ENCODE measurements at places on chromosomes 7 and 10.

GRCh38 chr7:38245409-38245977, 27.9 kb downstream of the TARP start:
- DNase-seq = no peak

- no peak for DNase-seq
Observed at GRCh38 chr10:85493703-85494102, 872.9 kb downstream of the GRID1 start.

- DNase-seq = no peak
Observed at GRCh38 chr7:100946766-100947365, 2.5 kb upstream of the MUC3A start.

GRCh38 chr10:35276889-35277288, 59.4 kb upstream of the CCNY start:
- no peak for DNase-seq

DNA sequence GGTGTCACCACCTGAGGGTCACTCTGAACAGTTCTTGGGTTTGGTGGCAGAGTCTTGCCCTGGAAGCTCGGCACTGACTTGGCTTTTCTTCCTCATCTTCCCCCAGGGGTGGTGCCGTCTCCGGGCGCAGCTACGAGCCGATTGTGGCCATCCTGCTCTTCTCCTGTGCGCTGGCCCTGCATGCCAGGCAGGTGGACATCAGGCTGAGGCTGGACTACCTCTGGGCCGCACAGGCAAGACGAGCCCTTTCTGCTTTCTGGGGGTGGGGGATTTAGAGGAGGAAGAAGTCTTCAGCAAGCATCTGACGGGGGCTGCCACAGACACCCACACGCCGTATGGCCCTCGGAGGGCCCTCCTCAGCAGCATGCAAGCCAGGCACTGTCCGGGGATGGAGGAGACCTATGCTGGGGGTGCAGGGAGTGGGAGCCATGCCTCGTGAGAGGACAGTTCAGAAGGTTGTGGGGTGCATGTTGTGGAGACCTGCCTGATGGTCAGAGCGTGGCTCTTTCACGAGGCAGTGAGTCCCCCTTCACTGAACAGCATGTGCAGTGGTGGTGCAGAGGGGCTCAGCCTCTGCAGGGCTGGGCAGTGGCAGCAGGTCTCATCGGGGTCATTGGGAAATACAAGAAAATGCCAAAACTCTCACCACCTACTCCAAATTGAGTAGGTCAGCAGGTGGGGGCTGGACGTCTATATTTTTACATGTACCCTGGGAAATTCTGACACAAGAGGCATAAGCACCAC, 112.4 kb downstream of the ADCY1 start:
- no peak for DNase-seq
